ENCODE measurements at places on chromosomes 13 and 19.

- no peak for DNase-seq
These were observed 404.4 kb downstream of the SPRY2 start for GRCh38 chr13:79936368-79937136.

DNA sequence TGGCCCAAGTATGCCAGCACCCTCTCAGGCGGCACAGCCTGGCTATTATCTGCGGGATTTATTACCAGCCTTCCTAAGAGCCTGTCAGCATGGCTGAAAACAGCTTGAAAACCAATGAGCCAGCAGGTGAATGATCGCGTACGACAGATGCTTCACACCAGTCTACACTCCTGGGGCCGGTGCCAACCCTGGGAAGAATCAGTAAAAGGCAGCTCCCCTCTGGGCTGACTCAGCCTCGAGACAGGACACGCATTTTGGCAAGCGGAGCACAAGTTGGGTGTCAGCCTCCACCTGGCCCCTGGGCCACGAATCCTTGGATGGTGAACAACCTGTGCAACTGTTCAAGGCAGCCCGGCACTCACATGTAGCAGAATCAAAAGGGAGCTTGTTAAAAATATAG, 15.6 kb downstream of the EMP3 start:
- no peak for DNase-seq

DNA sequence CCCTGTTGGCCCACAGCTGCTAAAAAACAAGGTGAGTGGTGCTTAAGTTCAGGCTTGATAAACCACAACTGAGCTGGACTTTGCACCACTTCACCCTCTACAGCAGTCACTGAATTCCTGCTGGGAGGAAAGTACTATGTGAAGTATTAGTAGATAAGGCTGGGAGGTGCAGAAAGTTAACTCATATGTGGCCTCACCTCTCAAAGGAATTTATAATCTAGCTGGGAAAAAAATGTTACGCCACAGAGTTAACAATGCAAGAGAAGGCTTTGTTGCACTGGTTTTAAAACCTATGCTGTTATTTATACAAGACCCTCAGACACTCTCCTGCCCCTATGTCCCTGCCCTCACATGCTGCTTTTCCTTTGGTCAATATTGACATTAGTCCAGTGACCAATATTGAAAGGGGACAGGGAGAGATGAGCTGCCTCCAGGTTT, 60.9 kb downstream of the LIG4 start:
- DNase-seq = no peak

DNA sequence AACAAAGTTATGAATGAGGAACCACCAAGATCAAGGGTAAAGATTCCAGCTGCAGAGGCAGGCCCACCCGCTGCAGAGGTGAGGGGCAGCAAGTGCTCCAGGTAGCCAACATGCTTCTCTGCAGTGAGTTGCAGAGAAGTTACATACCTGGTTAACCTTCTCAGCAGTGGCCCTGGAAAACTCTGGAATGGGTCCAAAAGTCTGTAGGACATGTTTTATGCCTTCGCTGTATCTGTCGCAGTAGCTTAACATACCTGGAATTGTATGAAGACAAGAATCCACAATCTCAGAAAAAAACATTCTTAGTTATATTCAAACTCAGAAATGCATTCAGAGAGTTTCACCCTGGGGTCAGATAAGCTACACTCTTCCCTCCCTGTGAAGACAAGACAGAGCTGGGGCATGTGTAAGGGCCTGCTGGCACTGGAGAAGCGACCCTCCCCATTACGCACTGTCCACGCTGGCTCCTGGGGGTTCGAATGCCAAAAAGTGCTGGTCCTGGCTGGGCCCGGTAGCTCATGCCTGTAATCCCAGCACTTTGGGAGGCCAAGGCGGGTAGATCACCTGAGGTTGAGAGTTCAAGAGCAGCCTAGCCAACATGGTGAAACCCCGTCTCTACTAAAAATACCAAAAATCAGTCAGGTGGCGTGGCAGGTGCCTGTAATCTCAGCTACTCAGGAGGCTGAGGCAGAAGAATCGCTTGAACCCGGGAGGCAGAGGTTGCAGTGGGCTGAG, 121.0 kb downstream of the CRYL1 start:
- no peak for DNase-seq

- DNase-seq = no peak
These were observed 1.4 kb downstream of the PEG3 start for GRCh38 chr19:56838909-56839651.

GRCh38 chr13:89407357-89407756, 1736.2 kb downstream of the SLITRK5 start:
- DNase-seq = no peak

GRCh38 chr13:107324416-107325204, 756.7 kb upstream of the ARGLU1 start:
- no peak for DNase-seq

- DNase-seq = no peak
These were observed 4.5 kb upstream of the EPSTI1 start for GRCh38 chr13:42996584-42996983.

GRCh38 chr13:28679628-28680027, 20.7 kb downstream of the POMP start:
- DNase-seq = no peak

GRCh38 chr19:2491130-2491801, 15.3 kb downstream of the GADD45B start:
- no peak for DNase-seq

DNA sequence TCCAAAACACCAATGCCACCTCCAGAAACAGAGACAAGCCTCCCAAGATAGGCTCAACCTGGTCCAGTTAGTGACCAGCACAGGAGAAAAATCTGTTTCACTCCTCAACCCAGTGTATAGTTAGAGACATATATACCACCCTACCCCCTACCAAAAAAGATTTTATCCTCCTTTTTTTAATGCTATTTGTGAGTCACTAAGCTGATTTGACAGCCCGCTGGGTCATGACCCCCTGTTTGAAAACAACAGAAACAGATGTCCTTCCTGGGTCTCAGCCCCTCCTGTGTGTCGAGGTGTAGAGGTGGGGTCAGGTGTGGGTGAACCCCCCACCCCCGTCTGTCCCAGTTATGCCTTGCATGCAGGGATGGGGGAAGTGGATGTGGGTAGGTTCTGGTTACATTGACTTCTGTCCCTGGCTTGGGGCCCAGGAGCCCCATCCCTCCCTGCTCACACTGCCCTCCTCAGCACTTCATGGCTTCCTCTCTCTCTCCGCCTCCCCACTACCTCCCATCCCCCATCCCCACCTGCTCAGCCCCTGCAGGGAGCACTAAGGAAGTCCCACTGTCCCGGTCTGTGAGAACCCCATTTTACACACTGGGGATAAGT, 14.0 kb upstream of the TOMM40 start:
- no peak for DNase-seq

DNA sequence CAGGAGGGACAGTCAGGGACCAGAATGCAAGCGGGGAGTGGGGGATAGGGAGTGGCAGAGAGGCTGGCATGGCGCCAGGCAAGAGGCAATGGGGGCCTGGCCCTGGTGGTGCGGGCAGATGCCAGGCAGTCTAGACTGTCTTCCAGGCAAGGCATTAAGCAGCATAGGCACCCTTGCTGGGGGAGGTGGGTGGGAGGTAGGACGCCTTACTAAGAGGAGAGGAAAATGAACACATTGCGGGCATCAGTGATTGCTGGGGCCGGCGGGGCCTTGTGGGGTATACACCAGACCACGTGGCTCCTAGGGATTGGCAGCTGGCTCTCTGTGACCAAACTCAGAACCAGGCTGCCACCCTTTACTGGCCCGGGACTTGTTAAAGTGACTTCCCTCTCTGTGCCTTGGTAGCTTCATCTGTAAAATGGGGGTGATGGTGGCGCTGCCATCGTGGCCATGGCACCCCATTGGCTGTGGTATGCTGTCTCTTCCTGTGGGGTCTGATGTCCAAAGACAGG, 46.0 kb downstream of the DNM2 start:
- DNase-seq = no peak

- DNase-seq = no peak
These were observed 23.4 kb upstream of the TBC1D4 start for GRCh38 chr13:75505327-75505726.

- no peak for DNase-seq
These were observed 903.9 kb downstream of the UQCRFS1 start for GRCh38 chr19:28309070-28309469.

DNA sequence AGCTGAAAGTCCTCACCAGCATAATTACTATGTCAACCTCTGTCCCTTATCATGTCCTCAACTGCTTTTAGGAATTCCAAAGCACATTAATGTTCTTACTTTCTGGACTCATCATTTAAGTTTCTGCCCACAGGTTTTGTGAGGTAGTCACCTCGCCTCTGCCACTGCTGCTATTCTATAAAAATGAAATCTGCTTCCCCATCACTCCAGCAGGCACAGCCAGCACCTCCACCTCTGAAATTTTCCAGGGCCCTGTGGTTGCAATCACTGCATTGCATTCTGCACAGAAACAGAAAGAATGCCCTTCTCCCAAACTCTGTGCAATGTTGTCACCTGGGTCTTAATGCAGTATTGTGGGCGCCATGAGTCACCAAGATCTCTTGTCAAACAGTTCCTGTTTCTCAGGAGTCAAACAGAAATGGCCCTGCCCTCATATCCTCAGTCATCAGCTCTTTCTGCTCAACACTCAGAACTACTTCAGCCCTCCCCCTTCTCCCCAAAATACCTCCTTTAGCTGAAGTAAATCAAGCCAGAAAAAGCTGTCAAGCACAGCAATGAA, 529.2 kb upstream of the NBEA start:
- DNase-seq = no peak

- no peak for DNase-seq
These were observed 40.7 kb downstream of the IRS2 start for GRCh38 chr13:109745702-109746101.

DNA sequence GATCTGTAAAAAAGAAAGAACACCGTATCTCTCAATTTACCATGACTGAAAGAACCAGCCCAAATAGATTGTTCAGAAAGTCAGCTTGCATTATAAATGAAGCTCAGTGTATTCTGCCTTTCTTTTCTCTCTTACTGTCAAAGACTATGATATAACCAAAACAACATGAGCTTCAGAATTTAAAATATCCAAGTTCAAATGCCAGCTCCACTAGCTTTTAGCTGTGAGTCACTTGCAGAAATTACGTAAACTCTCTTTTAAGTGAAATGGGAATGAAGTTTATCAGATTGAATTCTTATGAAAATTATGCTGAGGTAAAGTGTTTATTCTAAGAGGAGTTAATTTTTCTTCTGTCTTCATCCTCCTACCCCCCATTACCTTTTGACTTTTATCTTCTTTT, 20.0 kb upstream of the POSTN start:
- no peak for DNase-seq

GRCh38 chr13:84730376-84730775, 848.1 kb upstream of the SLITRK1 start:
- DNase-seq = no peak

GRCh38 chr13:51674276-51674675, 90.0 kb downstream of the WDFY2 start:
- DNase-seq = no peak

DNA sequence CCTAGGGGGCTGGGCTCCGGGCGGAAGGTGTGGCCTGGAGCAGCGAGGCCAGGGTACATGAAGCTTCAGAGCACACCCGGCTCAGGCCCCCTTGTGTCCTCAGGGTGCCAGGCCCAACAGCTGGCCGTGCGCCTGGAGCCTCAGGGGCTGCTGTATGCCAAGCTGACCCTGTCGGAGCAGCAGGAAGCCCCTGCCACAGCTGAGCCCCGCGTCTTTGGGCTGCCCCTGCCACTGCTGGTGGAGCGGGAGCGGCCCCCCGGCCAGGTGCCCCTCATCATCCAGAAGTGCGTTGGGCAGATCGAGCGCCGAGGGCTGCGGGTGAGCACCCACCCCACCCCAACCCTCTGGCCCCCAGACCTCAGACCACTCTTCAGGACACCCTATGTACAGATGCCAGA, 3.2 kb downstream of the SYDE1 start:
- DNase-seq = no peak

- DNase-seq = no peak
These were observed 75.2 kb downstream of the INSR start for GRCh38 chr19:7219056-7219455.

DNA sequence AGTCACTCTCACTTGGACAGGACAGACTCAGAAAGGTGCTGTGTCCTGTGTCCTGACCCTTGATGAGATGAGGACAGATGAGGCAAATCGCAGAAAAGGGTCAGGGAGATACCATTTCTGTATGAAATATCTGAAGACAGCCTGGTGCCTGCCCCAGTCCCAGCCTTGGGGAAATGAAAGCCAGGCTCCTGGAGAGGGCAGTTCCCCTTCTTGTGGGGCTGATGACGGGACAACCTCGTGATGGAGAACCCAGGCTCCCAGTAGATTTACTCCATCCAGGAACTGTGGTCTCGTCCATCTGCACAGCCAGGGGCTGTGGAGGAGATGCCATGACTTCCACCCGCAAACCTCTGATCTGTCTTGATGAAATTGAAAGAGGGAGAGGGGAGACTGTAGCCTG, 13.8 kb downstream of the LILRB1 start:
- DNase-seq = no peak

- DNase-seq = no peak
These were observed 309.1 kb downstream of the KLF12 start for GRCh38 chr13:73825143-73825542.

DNA sequence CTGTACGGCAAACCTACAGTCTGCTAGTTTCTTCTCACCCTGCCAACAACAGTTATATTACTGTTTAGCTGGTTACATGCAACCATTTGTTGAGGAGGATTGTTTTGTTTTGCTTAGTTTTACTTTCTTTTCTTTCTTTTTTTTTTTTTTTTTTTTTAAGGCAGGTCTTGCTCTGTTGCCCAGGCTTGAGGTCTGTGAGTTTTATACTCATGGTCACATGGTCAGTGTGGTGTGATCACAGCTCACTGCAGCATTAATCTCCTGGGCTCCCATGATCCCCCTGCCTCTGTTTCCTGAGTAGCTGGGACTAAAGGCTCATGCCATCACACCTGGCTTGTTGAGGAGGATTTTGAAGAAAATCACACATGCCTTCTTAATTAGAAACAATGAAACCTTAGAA, 505.6 kb downstream of the GPC5 start:
- no peak for DNase-seq

GRCh38 chr13:28041031-28041461, 52.6 kb upstream of the URAD start:
- no peak for DNase-seq
